GM12878 (cell line): ENCODE measurements at places on chromosomes 6 and 20. TPM values are rescaled to one million over a fixed set of nuclear protein-coding genes. Genes with fewer than 3 reads are reported as not detected.

ORC3 gene
- total RNA-seq = 27.2 and 28.4 TPM in 2 replicates

WTAP gene
- 73.0 and 79.0 TPM in 2 replicates for total RNA-seq

FOXC1 gene
- total RNA-seq = 1.5 and 1.7 TPM in 2 replicates

MLIP gene
- not detected in 2 replicates for total RNA-seq

DNAAF9 gene
- 1.9 and 2.1 TPM in 2 replicates for total RNA-seq

DCDC2 gene
- total RNA-seq = not detected in 2 replicates

FNDC11 gene
- total RNA-seq = 0.72 and 0.77 TPM in 2 replicates

ULBP3 gene
- not detected in 2 replicates for total RNA-seq

GRCh38 chr6:1558388-1558787 lies 51.3 kb upstream of the FOXC1 start:
- H3K27ac ChIP-seq = no peak overlapping the region
- H3K4me3 ChIP-seq = no peak overlapping the region

GRCh38 chr6:57085471-57085870 lies 4.5 kb upstream of the ZNF451 start:
- peaks cover 5% of the 10 kb centered on the region for H3K4me1 ChIP-seq
- H3K36me3 ChIP-seq = no peaks in the 10 kb centered on the region
- no peak overlapping the region for H3K4me3 ChIP-seq
- H3K27me3 ChIP-seq = no peaks in the 10 kb centered on the region

DNA sequence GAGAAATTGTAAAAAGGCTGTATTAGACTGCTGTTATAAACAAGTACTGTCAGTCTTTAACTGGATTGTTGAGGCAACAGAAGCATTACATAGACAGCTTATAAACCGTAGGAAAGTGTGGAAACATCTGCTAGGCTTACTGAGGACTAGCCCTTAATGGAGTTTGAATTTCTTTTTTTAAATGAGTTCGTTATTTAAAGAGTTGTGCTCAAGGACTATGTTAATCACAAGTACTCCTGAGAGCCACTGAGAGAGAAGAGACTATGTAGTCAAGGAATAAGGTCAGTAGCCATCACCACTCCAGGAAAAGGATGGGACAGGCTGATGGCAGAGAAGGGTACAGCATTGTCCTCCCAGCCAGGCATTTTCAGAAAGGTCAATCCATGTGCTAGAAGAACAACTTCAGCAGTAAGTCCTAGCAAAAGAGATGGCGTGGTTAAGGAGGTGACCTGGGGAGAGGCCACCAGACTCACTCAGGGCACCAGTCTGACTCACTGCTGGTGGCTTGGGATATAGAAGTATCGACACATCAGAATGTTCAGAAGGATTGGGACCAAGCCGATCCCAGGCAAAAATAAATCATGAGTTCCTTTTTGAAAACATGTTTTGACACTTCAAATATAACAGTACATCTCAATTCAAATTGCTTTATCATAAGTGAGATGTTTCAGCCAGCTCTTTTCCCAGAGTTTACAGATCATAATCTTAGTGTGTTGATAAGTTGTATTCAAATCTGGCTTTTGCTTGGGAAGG lies 6.4 kb downstream of the RPS12 start:
- no peak for DNase-seq
- H3K27me3 ChIP-seq = no peaks in the 10 kb centered on the region
- H3K27ac ChIP-seq = no peak overlapping the region

GRCh38 chr6:3390698-3391097 lies 66.2 kb downstream of the SLC22A23 start:
- no peak overlapping the region for H3K27ac ChIP-seq
- DNase-seq = no peak
- no peak overlapping the region for H3K4me3 ChIP-seq
- peaks cover 15% of the 10 kb centered on the region for H3K4me1 ChIP-seq

DNA sequence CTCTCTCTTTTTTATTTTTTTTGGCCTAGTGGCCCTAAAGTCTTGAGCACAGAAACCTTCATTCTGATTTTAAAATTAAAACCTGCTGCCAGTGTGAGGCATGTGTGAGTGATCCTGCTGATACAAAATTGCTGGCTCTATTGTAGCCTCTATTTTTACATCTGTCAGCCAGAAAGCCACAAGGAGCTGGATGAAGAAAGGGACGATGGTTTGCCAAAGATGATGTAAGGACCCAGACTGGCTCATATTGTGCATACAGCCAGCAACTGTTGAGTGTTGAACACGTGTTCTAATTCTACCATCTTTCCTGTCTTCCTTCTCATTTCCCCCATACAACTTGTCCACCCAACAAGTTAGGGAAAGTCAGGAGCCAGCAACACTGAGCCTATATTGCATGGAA lies 40.8 kb upstream of the ATXN1 start:
- H3K4me3 ChIP-seq = no peak overlapping the region
- DNase-seq = no peak
- no peaks in the 10 kb centered on the region; the same call in 1 of the 2 replicates for H3K27me3 ChIP-seq

GRCh38 chr6:21955053-21955595 lies 341.7 kb downstream of the PRL start:
- peaks cover 11% of the 10 kb centered on the region for H3K4me1 ChIP-seq
- DNase-seq = no peak
- H3K4me3 ChIP-seq = no peak overlapping the region
- H3K27ac ChIP-seq = no peak overlapping the region
- no peaks in the 10 kb centered on the region for H3K27me3 ChIP-seq

DNA sequence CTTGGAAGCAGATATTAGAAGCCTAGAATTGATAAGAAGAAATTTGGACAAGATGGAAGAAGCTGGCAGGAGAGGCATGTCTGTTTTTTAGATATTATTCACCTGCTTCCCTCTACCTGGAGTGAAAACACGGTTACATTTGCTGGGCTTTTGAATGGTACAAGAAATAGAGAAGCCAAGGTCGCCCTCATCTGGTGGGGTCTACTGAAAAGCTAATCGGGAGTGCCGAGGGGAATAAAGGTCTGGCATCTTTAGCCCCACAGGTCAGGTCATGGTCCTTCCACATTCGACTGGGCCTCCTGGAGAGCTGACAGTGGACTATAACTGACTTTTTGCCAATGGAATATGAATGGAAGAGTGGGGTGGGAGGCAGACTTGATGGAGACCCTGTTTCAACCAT lies 4.6 kb upstream of the C2 start:
- no peaks in the 10 kb centered on the region for H3K27me3 ChIP-seq
- no peak overlapping the region for H3K27ac ChIP-seq
- H3K4me1 ChIP-seq = no peaks in the 10 kb centered on the region
- H3K36me3 ChIP-seq = no peaks in the 10 kb centered on the region
- DNase-seq = no peak

DNA sequence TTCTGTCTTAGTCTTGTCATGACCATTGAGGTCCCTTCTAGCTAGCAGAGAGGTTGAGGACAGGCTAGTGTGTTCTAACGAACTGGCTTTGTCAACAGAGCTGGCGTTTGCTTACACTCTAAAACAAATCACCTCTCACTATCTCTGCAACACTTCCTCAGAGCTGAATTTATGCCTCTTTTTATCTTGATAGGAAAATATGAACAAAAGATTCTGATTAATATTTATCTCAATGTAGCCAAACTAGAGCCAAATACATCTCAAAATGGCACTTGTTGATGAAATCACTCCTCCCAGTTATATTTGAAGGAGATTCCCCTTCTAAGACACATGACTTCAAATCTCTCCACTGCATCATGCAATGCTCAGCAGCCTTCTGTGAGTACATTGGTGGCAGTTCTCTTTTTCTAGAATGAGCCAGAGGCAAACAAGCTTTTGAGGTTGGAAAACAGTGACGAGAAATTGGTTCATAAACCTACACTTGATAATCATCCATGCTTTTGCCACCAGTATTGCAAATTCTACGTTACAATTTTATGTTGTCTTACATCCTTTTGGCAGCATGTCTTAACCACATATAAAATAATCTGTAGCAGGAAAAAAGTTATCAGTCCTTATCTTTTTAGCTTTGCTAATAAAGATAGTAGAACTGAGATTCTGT lies 615.7 kb upstream of the CITED2 start:
- DNase-seq = no peak
- no peaks in the 10 kb centered on the region for H3K27me3 ChIP-seq
- H3K4me1 ChIP-seq = no peaks in the 10 kb centered on the region
- H3K4me3 ChIP-seq = no peak overlapping the region

DNA sequence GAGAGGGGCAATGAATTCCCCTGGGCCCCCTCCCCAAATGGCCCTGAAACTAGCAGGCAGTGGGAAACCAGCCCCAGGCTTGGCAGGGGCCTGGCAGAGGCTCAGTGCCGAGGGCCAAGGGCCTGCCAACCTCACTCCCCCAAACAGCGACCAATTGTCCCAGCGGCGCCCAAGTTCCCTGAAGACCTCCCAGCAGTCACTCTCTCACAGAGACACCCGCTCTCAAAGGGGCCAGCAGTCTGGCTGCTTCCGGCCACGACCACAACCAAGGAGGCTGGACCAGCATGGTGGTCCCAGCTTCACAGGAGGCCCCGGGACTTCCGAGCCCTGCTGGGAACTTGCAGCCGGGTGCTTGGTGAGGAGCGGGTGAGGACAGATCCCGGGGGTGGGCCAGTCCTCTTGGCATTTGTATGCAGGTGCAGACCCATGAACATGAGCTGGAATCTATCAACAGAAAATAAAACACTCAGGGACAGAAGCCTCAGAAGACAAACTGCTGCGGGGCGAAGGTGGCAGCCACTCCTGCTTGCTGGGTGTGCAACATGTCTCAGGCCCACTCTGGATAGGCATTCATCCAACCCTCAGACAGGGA lies 17.5 kb upstream of the SIRPA start:
- H3K4me3 ChIP-seq = no peak overlapping the region
- H3K36me3 ChIP-seq = no peaks in the 10 kb centered on the region
- no peak for DNase-seq

GRCh38 chr20:12327205-12327604 lies 409.5 kb downstream of the BTBD3 start:
- H3K36me3 ChIP-seq = no peaks in the 10 kb centered on the region
- no peaks in the 10 kb centered on the region for H3K4me1 ChIP-seq
- no peak overlapping the region for H3K4me3 ChIP-seq
- H3K27me3 ChIP-seq = no peaks in the 10 kb centered on the region

DNA sequence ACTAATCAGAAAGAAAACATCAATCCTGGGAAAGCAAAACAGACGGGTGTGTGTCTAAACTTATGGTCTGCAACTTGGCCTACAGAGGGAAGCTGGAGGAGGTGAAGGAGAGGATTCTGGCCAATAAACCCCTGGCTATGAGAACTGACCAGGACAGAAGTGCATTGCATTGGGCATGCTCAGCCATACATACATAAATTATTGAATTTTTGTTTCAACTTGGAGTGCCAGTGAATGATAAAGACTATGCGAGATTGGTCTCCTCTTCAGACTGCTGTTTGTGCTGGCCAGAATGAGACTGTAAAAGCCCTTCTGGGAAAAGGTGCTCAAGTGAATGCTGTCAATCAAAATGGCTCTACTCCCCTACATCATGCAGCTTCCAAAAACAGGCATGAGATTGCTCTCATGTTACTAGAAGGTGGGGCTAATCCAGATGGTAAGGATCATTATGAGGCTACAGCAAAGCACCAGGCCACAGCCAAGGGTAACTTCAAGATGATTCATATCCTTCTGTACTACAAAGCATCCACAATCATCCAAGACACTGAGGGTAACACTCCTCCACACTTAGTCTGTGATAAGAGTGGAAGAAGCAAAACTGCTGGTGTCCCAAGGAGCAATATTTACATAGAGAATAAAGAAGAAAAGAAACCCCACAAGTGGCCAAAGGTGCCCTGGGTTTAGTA lies 17.4 kb downstream of the ADNP start:
- no peak overlapping the region for H3K27ac ChIP-seq
- H3K36me3 ChIP-seq = peaks cover 5% of the 10 kb centered on the region
- no peak for DNase-seq
- H3K4me3 ChIP-seq = no peak overlapping the region

GRCh38 chr20:22821081-22821727 lies 213.9 kb upstream of the SSTR4 start:
- H3K27ac ChIP-seq = no peak overlapping the region
- H3K27me3 ChIP-seq = no peaks in the 10 kb centered on the region
- no peaks in the 10 kb centered on the region for H3K36me3 ChIP-seq
- DNase-seq = no peak
- no peaks in the 10 kb centered on the region for H3K4me1 ChIP-seq

- H3K27ac ChIP-seq = no peak overlapping the region
- no peak for DNase-seq
- no peak overlapping the region for H3K4me3 ChIP-seq
- H3K4me1 ChIP-seq = peaks cover 33% of the 10 kb centered on the region
- peaks cover 36% of the 10 kb centered on the region for H3K36me3 ChIP-seq
- no peaks in the 10 kb centered on the region for H3K27me3 ChIP-seq
Observed at GRCh38 chr6:43178150-43178549, 3.8 kb upstream of the CUL9 start.

- H3K27me3 ChIP-seq = no peaks in the 10 kb centered on the region
- DNase-seq = no peak
- H3K4me3 ChIP-seq = no peak overlapping the region
- H3K36me3 ChIP-seq = no peaks in the 10 kb centered on the region
Observed at GRCh38 chr20:16505894-16506293, 67.4 kb downstream of the KIF16B start.

DNA sequence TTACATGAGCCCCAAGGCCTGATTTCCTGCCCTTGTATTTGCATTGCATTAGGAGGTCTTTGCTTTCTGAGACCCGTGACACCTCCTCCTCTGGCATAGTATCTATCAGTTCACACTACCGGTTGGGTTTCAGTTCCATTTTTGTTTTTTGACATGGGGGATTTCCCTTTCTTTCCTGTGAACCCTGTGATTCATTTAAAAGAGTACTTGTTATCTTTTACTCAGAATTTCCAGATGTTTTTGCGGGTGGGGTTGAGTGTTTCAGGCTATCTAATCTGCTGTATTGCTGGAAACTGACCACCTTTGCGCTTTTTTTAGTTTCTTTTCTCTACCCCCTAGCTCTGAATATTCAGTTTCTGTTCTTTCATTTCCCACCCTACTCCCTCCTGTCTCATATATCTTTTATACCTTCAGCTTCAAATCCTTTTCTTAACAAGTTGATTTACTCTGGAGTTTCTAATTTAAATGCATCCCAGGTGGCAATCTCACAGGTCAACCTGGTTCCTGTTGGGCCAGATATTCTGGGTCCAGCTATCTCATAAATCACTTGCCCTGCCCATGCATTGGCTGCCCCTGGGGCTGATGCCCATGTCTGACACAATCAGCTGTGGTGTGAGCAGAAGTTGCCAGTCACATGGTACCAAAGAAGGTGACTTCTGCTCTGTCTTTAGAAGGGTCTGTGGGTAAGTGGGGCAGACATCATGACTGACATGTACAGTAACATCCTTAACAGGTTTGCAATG lies 14.3 kb upstream of the NCOA3 start:
- peak; percentile 99 for DNase-seq
- no peaks in the 10 kb centered on the region for H3K27me3 ChIP-seq
- peak overlapping the region; percentile 98 for H3K27ac ChIP-seq
- peak overlapping the region; percentile 43; the same call in 1 of the 2 replicates for H3K4me3 ChIP-seq
